Prostate gland (tissue), 2 donors: ENCODE measurements at places on chromosomes 5 and 9. TPM values are rescaled to one million over a fixed set of nuclear protein-coding genes. Genes with fewer than 3 reads are reported as not detected.

Gene IL4
- not detected for total RNA-seq

Gene SPINK4
- not detected for total RNA-seq

Gene ROPN1L
- 34.9 TPM for total RNA-seq

Gene MAP1B
- 99.6 TPM for total RNA-seq

Gene PHF24
- not detected for total RNA-seq

Gene HCN1
- total RNA-seq: 1.3 TPM

Gene SPINK6
- total RNA-seq: not detected

Gene PCDHGB2
- 10.5 TPM for total RNA-seq

Gene ANKRD34B
- total RNA-seq: not detected

Gene PCDHB11
- 2.6 TPM for total RNA-seq

Gene PAEP
- total RNA-seq: 3.0 TPM

Gene POLK
- 33.6 TPM for total RNA-seq

Gene PCDHGA12
- 3.8 TPM for total RNA-seq

Gene PCDHGC4
- total RNA-seq: 4.1 TPM

Gene PROB1
- 2.4 TPM for total RNA-seq

Gene IRX2
- total RNA-seq: 20.6 TPM

Gene SPACA9
- total RNA-seq: 16.5 TPM

Gene PKD2L2
- total RNA-seq: not detected
